ENCODE measurements at places on chromosomes 3 and 15. TPM values are rescaled to one million over a fixed set of nuclear protein-coding genes. Genes with fewer than 3 reads are reported as not detected.

- no peaks in the 10 kb centered on the region for H3K36me3 ChIP-seq
- peak overlapping the region; percentile 69 for H3K27ac ChIP-seq
- H3K4me1 ChIP-seq, result peaks cover 38% of the 10 kb centered on the region
These were observed 152.9 kb downstream of the TPRG1 start for GRCh38 chr3:189324538-189325138.

DNA sequence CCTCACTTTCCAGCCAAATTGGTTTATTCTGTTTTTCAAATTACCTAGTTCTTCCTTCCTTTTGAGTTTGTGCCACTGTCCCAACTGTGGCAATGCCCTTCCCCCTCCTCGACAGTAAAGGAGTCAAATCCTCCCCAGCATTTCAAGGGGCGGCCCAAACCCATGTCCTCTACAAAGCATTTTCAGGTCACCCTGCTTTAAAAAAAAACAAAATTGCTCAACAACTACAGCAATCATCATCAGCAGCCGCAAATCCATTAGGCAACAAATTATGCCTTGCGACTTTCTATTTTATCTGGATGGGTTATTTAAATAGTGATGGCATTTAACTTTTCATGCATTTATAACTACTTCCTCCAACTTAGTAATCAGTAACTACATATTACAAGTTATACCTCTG is 32.7 kb downstream of the PLD1 start:
- H3K36me3 ChIP-seq, result no peaks in the 10 kb centered on the region
- peaks cover 1% of the 10 kb centered on the region for H3K27me3 ChIP-seq
- no peak for DNase-seq
- H3K4me3 ChIP-seq, result no peak overlapping the region
- no peak overlapping the region for H3K27ac ChIP-seq

DNA sequence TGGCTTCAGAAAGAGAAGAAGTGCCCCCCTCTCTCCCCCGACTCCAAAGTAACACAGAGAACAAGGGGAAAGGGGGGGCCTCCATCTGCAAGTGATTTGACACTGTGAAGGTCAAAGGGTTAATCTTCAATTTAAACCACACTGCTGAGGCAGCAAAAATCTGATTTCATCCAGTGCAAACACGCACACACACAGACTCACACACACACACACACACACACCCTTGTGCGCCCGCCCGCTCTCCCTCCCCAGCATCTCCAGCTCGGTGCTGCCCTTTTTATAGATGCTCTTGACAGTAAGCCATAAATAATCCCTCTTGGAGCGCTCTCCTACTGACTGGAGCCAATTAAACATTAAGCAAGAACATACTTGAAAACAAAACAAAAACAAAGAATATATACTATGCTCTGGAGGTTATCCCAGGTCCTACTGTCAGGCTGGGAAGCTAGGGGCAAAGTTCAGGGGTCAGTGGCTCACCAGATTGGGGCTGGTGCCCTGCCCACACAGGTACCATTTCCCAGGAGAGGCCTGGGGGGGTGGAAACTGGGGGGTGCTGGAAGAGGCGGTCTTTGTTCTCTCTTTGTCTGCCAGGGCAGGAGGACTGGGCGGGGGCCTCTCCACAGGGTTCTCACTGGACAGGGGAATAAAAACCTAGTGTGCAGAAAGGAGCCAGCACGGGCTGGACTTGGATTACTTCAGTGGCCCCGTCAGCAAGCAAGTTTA is 16.3 kb downstream of the BMF start:
- no peaks in the 10 kb centered on the region for H3K27me3 ChIP-seq
- H3K4me1 ChIP-seq, result no peaks in the 10 kb centered on the region
- no peaks in the 10 kb centered on the region for H3K36me3 ChIP-seq
- H3K4me3 ChIP-seq, result no peak overlapping the region
- no peak overlapping the region for H3K27ac ChIP-seq
- no peak for DNase-seq

DNA sequence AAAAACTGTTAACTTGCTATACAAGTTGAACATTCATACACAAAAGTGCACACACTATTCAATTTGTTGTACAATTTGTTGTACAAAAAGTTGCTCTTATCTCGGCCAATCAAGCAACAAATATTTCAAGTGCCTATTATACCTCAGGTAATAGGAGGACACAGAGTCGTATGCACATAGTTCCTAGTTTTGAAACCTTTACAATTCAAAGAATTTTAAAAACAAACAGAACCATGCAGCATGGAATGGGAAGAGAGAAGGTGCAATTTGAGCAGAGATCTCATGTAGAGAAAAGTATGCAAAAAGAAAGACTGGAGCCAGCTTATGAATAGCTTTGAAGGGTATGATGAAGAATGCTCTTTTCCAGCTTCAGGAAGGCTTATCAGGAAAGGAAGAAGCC is 46.5 kb upstream of the ARPP19 start:
- peaks cover 71% of the 10 kb centered on the region for H3K36me3 ChIP-seq
- no peaks in the 10 kb centered on the region for H3K4me1 ChIP-seq
- no peaks in the 10 kb centered on the region for H3K27me3 ChIP-seq
- no peak overlapping the region for H3K27ac ChIP-seq

GRCh38 chr3:13020159-13020750 is 53.0 kb downstream of the IQSEC1 start:
- H3K4me3 ChIP-seq, result no peak overlapping the region
- H3K27ac ChIP-seq, result no peak overlapping the region
- no peaks in the 10 kb centered on the region for H3K27me3 ChIP-seq
- H3K36me3 ChIP-seq, result no peaks in the 10 kb centered on the region

The ABHD6 gene
- total RNA-seq, result 3.9 TPM

DNA sequence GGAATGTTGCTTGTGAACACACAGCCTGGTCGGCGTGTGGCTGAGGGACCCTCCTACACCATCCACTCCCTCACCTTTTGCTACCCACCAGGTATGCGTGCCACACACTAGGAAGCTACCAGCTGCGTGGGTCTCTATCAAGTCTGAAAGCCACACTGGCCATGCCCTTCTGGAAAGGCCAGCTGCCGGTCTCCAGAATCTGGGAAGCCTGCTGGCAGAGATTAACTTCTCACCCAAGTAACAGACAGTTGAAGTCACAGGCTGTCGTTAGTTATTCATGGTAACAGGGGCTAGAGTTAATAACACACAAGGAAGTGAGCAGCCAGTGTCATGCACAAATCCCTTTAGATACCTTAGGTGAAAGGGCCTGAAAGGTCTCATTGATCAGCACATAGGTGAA is 48.1 kb downstream of the SUSD5 start:
- H3K27ac ChIP-seq, result no peak overlapping the region
- no peak for DNase-seq
- H3K4me3 ChIP-seq, result no peak overlapping the region
- H3K36me3 ChIP-seq, result no peaks in the 10 kb centered on the region
- H3K4me1 ChIP-seq, result no peaks in the 10 kb centered on the region

DNA sequence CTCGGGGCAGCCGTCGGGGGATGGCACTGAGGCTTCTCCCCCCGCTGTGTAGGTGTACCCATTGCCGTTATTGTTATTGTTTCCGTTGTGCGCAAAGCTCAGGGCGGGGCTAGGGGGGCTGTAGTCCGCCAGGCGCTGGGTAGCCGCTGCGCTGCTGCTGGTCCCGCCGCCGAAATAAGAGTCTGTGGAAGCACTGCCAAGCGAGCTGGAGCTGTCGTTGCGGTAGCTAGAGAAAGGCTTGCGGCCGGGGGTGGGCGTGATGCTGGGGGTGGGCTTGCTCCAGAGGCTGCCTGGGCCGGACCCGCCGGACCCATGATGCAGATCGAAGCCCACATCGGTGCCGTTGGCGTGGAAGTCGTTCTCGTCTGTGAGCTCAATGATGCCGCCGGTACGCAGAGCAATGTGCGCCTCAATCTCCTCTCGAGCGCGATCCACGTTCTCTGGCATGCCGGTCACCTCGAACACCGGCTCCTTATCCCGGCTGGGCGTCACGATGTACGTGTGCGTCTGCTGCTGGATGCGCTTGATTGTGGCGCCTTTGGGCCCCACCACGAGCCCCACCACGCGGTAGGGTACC is 1.9 kb downstream of the MEX3B start:
- peaks cover 7% of the 10 kb centered on the region for H3K27me3 ChIP-seq
- H3K4me1 ChIP-seq, result peaks cover 26% of the 10 kb centered on the region
- H3K36me3 ChIP-seq, result no peaks in the 10 kb centered on the region
- no peak overlapping the region for H3K4me3 ChIP-seq
- no peak for DNase-seq
- H3K27ac ChIP-seq, result no peak overlapping the region

- H3K36me3 ChIP-seq, result no peaks in the 10 kb centered on the region
- H3K4me1 ChIP-seq, result no peaks in the 10 kb centered on the region
- no peak overlapping the region for H3K27ac ChIP-seq
- no peak for DNase-seq
These were observed 184.6 kb downstream of the DCLK3 start for GRCh38 chr3:36579746-36580145.

GRCh38 chr3:67090474-67090873 is 92.4 kb downstream of the KBTBD8 start:
- no peak overlapping the region for H3K4me3 ChIP-seq
- no peaks in the 10 kb centered on the region for H3K36me3 ChIP-seq
- DNase-seq, result no peak
- H3K4me1 ChIP-seq, result no peaks in the 10 kb centered on the region

GRCh38 chr3:73481888-73482287 is 142.9 kb downstream of the PDZRN3 start:
- no peaks in the 10 kb centered on the region for H3K27me3 ChIP-seq
- no peaks in the 10 kb centered on the region for H3K36me3 ChIP-seq
- DNase-seq, result no peak
- no peak overlapping the region for H3K4me3 ChIP-seq
- H3K4me1 ChIP-seq, result no peaks in the 10 kb centered on the region

DNA sequence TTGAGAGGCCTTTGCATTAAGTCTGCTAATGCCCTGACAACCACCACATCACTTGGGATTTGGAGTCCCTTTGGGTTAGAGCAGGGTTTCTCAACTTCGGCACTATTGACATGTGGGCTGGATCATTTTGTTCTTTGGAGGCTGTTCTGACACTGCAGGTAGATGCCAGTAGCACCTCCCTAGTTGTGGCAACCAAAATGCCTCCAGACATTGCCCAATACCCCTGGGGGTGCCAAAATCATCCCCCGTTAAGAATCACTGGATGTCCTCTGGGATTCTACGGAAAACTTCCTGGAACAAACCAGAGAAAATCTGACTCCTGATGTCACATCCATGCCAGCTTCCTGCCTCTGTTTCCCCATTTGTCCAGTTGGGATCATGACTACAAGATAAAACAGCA is 37.2 kb upstream of the BLM start:
- no peak for DNase-seq
- no peaks in the 10 kb centered on the region for H3K27me3 ChIP-seq
- H3K36me3 ChIP-seq, result no peaks in the 10 kb centered on the region
- no peak overlapping the region for H3K4me3 ChIP-seq
- H3K27ac ChIP-seq, result no peak overlapping the region

DNA sequence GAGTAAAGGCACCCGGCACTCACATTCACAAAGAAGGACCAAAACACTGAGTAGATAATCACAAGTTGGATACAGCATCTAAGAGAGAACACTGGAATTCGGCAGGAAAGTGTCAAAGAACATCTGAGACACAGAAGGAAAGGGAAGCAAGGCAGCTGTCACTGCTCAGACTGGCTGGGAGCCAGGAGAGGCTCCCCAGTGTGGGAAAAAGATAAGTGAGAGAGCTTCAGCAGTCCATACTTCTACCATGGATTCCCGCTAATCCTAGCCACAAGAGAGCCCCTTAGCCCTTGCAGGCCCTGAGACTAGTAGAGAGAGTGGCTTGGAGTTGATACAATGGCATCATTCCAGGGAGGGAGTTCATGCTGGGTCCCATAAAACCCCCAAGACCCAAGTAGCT is 36.7 kb upstream of the CP start:
- no peak overlapping the region for H3K27ac ChIP-seq
- H3K4me1 ChIP-seq, result no peaks in the 10 kb centered on the region
- H3K36me3 ChIP-seq, result no peaks in the 10 kb centered on the region
- no peak overlapping the region for H3K4me3 ChIP-seq

GRCh38 chr15:74227968-74228722 is 8.0 kb upstream of the CCDC33 start:
- H3K27ac ChIP-seq, result no peak overlapping the region
- H3K27me3 ChIP-seq, result no peaks in the 10 kb centered on the region
- no peaks in the 10 kb centered on the region for H3K4me1 ChIP-seq

GRCh38 chr15:31483053-31483985 is 156.7 kb downstream of the KLF13 start:
- H3K36me3 ChIP-seq, result no peaks in the 10 kb centered on the region
- H3K4me3 ChIP-seq, result peak overlapping the region; percentile 55
- H3K27me3 ChIP-seq, result peaks cover 8% of the 10 kb centered on the region
- H3K27ac ChIP-seq, result no peak overlapping the region

DNA sequence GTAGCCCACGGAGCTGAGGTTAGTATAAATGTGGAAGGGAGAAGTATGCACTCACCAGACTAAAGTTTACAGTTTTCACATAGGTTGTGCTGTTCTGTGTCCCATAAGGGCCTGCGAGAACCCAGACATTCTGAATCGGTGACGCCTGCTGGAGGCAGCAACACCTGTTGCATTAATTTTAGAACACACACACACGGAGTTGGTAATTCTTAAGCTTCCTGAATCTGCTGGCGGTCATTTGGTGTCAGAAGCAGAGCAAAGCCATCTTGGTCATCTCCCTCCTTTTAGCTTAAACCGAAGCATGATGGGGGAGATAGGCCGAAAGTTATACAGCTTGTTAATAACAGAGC is 41.1 kb upstream of the AP3B2 start:
- H3K4me3 ChIP-seq, result peak overlapping the region; percentile 96
- DNase-seq, result no peak
- H3K36me3 ChIP-seq, result peaks cover 24% of the 10 kb centered on the region
- H3K27me3 ChIP-seq, result no peaks in the 10 kb centered on the region
- peaks cover 19% of the 10 kb centered on the region for H3K4me1 ChIP-seq
- peak overlapping the region; percentile 76 for H3K27ac ChIP-seq
